Activated CD4-positive, alpha-beta T cell treated with anti-CD3 and anti-CD28 coated beads, Interleukin-2, amount 50 U/mL, for 16 hours (primary cell): ENCODE measurements at places on chromosomes 11 and 22.

GRCh38 chr22:29937940-29938693 is 55.1 kb downstream of the MTMR3 start:
- DNase-seq, result peak; percentile 49

DNA sequence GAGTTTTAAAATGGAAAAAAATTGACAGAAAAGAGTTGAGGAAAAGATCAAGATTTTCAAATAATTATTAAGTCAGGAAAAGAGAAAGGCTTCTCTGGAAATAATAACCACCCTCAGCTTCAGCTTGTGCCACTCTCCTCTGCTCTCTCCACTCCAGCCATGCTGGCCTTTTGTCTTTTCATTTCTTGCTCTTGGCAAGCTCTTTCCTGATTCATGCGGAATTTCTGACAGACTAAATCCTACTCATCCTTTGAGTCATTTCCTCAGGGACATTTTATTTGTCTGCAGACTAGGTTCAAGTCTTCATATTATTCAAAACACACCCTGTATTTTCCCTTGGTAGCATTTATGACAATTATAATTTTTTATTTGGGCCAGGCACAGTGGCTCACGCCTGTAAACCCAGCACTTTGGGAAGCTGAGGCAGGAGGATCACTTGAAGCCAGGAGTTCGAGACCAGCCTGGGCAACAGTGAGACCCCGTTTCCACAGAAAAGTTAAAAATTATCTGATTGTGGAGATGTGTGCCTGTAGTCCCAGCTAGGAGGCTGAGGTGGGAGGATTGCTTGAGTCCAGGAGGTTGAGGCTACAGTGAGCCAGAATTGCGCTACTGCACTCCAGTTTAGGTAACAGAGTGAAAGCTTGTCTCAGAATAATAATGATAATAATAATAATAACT is 7.8 kb upstream of the P4HA3 start:
- no peak for DNase-seq

DNA sequence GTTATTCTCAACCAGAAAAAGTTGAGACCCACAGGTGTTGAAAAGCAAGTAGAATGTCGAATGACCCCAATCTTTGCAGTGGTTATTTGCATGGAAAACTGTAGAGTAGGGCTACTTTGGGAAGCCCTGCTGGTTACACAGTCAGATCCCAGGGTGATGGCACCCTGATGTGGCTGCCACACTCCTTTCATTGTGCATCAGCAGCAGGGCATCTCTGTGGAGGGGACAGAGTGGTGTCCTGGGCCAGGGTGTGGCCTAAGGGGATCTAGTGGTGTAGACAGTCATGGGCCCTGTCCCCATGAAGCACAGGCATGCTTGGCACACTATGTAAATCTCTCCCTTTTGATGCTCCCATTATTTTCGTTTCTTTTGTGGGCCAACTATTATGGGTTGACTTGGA is 199.4 kb upstream of the NAV2 start:
- DNase-seq, result no peak

DNA sequence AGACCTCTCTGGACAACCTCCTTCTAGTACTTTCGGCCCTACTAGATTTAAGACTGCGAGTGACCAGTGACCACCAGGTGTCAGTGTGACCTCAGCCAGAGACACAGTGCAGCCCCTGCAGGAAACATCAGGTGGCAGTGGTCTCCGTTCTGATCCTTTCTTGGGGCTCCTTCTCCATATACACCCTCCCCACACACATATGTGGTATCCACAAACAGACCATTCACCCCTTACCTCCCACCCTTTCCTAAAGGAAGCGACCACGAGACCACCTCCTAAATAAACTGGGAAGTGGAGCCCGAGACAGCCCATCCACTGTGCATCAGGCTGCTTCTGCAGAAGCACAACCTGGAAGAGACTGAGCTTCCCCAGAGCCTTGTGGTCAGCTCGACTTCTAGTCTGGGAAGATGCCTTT is 38.5 kb upstream of the CYP2D6 start:
- DNase-seq, result peak; percentile 78

GRCh38 chr22:38462960-38463784 is 4.7 kb upstream of the KDELR3 start:
- no peak for DNase-seq

GRCh38 chr22:44133161-44133560 is 47.6 kb upstream of the PARVG start:
- no peak for DNase-seq

- DNase-seq, result no peak
Observed at GRCh38 chr22:17077255-17077654, 7.5 kb upstream of the IL17RA start.

DNA sequence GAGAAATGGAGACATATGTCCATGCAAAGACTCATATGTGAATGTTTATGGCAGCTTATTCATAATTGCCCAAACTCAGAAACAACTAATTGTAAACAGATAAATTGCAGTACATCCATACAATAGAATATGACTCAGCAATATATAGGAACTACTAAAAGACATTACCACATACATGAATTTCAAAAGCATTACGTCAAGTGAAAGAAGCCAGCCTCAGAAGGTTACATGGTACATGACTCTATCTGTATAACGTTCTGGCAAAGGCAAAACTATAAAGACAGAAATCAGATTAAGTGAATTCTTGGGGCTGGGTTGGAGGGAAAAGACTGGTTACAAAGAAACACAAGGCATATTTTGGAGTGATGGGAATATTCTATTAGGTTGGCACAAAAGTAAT is 7.2 kb downstream of the KCTD21 start:
- DNase-seq, result no peak

GRCh38 chr11:64876835-64877341 is 1.5 kb downstream of the EHD1 start:
- DNase-seq, result peak; percentile 28

- no peak for DNase-seq
Observed at GRCh38 chr11:66850588-66851238, 6.2 kb upstream of the LRFN4 start.

DNA sequence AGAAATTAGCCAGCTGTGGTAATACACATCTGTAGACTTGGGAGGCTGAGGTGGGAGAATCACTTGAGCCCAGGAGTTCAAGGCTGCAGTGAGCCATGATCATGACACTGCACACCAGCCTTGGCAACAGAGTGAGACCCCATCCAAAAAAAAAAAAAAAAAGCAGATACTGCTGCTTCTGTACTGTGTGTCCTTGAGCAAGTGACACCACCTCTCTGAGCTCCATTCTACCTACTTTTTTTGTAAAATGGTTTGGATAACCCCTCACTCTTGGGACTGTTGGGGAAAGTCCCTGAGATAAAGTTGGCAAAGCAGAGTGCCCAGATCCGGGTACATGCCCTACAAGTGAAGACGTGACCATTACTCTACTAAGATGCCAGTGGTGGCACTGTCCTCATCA is 2.7 kb downstream of the SEC14L3 start:
- DNase-seq, result no peak

DNA sequence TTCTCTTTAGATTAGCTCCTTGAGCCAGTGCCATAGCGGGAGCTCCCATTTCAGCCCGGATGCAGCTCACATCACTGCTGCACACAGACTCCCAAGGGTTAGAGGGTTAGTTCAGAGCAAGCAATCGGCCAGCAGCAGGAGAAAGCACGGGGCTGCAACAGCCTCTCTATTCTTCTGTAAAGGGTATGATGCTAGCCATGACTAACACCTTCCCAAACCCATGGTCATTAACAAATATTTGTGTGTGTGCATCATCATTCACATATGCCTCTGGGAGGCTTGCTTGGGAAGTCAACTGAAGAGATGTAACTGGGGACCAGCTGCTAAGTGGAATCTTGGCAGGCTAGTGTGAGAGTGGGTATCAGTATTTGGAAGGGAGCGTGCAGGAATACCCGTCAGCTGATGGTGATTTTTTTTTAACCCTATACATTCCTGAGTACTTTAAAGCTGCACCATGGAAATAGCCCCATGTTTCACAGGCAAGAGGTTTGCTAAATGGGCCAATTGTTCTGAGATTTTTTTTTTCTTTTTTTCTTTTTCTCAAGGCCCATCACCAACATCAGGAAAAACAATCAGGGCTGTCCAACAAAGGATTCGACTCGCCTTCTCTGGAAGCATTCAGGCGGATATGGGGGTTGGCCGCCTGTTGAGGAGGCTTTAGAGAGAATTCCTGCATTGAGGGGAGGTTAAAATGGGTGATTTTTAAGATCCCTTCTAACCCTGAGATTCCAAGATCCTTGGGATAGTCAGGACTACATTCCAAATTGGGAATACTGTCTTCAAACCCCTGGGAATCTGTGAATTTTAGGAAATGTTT is 33.2 kb upstream of the CCDC89 start:
- no peak for DNase-seq

GRCh38 chr11:88619656-88620385 is 282.3 kb upstream of the CTSC start:
- no peak for DNase-seq

GRCh38 chr11:1484061-1484671 is 2.4 kb downstream of the MOB2 start:
- no peak for DNase-seq

- no peak for DNase-seq
Observed at GRCh38 chr11:57974848-57975601, 48.7 kb upstream of the OR9Q1 start.

- no peak for DNase-seq
Observed at GRCh38 chr11:73306977-73307322, 1.1 kb upstream of the ARHGEF17 start.

GRCh38 chr22:46604306-46604690 is 15.9 kb upstream of the GRAMD4 start:
- DNase-seq, result peak; percentile 92

DNA sequence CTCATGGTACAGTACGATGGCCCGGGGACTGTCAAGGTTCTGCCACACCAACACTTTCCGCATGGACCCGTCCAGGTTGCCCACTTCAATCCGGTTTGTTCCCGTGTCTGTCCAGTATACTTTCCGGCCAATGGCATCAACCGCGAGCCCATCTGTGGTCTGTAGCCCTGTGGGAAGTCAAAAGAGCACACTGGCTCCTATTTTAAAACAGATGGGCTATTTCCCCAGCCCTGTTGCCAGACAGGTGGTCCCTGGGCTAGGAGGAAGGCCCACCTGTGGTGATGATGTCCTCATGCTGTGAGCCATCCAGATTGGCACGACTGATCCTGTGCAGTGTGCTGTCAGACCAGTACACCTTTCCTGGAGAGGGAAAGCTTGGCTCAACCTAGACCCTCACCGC is 30.4 kb upstream of the CKAP5 start:
- DNase-seq, result no peak

GRCh38 chr22:17976121-17976520 is 48.2 kb downstream of the MICAL3 start:
- DNase-seq, result no peak

DNA sequence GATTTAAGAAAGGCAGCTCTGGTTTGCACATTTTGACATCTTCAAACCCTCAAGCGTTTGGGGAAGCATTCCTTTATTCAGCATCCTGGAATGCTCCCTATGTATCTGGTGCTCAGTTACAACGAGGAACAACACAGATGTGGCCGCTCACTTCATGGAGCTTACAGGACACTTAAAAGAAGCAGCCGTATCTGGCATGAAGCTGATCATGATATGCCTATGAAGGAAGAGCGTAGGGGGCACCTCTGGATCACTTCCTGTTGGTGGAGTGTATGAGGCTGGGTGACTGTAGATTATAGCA is 72.3 kb upstream of the TP53I11 start:
- DNase-seq, result no peak

DNA sequence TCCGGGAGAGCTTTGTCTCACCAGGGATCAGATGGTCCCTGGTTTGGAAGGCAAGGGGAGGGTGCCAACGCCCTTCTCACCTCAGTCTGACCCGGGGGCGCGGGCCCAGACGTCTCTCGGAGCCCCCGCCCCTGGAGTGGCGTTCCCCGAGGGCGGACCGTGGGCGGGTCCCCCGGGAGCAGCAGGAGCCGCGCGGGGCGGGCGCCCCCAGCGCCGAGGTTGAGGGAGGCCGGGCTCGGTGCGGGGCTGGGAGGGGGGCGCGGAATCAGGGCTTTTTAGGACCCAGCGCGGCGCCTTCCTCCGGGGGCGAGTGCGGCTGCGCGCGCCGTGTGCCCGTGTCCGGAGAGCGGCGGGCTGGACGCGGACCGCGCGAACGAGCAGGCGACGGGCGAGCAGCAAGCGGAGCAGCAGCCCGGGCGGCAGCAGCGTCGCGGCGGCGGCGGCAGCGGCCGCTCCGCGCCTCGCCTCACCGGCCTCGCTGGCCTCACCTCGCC is at the start of gene KCNC1:
Gene KCNC1, plus strand, starts transcription at position 364 of the 494 bp plus-strand sequence. CDS start 1,222 bp downstream, outside the sequence.
- DNase-seq, result no peak

GRCh38 chr11:71582309-71582895 is at the start of gene KRTAP5-11:
TSS of gene KRTAP5-11 (minus strand) at chr11:71582875. CDS start at chr11:71582837, 38 bp downstream.
- DNase-seq, result no peak

GRCh38 chr11:112485280-112485679 is 224.6 kb upstream of the PLET1 start:
- no peak for DNase-seq

DNA sequence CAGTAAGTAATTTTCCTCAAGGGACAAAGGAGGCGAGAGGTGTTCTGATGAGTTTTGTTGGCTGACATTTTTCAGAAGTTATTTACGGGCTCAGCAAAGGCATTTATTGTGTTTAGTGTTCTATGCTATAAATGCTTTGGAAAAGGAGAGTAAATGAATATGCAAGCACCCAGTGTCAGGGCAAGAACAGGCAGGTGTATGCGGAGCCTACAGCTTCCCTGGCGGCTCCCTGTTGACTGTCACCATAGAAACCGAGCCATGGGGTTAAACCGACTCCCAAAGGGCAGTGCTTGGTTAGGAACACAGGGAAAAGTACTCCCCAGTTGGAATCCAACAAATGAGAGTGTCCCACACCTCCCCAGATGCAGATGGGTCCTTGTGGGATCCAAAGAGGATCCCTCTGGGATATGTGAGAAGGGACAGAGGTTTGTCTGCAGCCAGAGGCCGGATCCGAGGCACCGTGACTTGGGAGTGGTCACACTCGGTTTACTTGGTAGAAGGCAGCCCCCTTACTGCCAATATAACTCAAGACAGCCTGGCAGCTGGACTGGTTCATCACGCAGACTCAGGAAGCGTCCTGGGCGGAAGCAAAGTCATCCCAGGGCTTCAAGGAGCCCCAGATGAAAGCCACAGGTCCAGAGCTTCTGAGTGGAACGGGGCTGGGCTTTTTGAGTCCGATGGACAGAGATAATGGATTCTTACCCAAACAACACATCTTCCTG is 329.7 kb downstream of the CTTN start:
- no peak for DNase-seq

DNA sequence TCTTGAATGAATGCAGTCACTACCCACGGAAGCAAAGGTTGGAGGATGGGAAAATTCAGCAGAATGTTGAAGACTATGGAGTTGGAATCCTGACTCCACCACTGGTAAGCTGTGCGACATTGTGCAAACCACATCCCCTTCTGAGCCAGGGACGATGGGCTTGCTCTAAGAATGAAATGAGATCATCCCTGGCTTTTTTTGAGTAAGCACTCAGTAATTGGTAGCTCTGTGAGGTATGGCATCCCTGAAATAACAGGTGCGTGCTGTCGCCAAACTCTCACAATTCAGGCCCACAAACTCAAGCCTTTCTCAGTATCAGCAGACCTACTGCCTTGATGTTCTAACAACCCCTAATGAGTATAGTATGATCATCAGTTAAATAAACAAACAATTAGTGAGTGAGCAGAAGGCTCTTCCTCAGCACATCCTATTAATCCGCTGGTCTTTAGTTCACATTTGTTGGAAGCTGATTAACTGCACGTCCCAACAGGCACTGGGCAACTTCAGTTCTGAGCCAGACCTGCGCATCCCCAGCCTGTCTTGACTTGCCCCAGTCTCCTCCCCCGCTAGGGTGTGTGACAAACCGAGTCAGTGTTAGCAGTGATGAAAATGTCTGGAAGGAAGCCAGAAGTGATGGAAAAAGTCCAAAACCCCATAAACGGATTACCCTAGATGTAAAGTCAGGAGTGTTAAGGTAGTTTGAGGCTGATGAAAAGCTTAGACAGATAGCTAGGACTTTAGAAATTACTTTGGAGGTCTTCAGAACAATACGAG is 235.5 kb downstream of the GRIK4 start:
- DNase-seq, result no peak
